ENCODE measurements at places on chromosomes 2 and 18. TPM values are rescaled to one million over a fixed set of nuclear protein-coding genes. Genes with fewer than 3 reads are reported as not detected.

Gene OST4
- 374 TPM for total RNA-seq

Gene ZNF892
- 3.0 TPM for total RNA-seq

Gene BABAM2
- 56.8 TPM for total RNA-seq

Gene ROCK1
- 34.7 TPM for total RNA-seq

Gene CDH2
- total RNA-seq, result 321 TPM

Gene GDF7
- 0.32 TPM for total RNA-seq

Gene TTC31
- total RNA-seq, result 9.4 TPM

Gene PAPOLG
- 8.2 TPM for total RNA-seq

Gene GCG
- not detected for total RNA-seq

Gene ACVR1C
- total RNA-seq, result 0.32 TPM

DNA sequence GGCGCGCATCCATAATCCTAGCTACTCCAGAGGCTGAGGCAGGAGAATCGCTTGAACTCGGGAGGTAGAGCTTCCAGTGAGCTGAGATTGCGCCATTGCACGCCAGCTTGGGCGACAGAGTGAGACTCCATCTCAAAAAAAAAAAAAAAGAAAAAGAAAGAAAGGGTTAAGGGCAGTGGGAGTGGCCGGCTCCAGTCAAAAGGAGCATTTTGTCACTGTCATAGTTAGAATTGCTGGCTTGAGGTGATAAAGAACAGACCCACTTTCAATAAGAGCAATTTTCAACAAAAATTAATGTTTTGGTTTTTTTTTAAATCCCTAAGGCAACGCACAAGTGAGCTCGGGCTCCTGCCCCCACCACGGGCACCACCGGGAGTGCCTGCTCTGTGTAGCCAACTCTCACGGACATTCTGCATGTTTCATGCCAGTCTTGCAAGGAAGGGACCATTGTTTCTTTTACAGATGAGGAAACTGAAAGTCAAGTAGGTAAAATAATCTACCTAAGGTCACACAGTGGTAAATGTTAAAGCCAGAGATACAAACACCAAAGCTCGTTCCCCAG, 8.5 kb downstream of the CIB4 start:
- no peak for DNase-seq

DNA sequence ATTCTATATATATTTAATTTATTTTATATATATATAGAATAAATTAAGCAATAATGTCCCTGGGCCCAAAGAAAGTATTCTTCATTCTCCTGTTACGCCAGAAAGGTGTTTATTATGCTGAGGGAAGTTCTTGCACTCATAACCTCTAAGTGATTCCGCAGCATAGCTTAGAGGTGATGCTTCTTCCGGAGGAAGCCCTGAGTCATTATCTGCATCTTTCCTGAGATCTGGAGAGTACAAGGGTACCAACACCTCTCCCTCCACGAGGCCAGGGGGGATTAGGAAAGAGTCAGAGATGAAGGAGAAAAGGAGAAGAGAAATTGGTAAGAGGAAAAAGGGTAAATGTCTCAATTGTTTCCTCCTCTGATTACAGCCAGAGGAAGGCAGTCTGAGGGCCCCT, 43.1 kb upstream of the RTN4 start:
- no peak for DNase-seq

GRCh38 chr2:118309257-118309945, 221.1 kb downstream of the INSIG2 start:
- DNase-seq, result no peak

GRCh38 chr2:47309952-47310800, 92.8 kb upstream of the MSH2 start:
- DNase-seq, result no peak

DNA sequence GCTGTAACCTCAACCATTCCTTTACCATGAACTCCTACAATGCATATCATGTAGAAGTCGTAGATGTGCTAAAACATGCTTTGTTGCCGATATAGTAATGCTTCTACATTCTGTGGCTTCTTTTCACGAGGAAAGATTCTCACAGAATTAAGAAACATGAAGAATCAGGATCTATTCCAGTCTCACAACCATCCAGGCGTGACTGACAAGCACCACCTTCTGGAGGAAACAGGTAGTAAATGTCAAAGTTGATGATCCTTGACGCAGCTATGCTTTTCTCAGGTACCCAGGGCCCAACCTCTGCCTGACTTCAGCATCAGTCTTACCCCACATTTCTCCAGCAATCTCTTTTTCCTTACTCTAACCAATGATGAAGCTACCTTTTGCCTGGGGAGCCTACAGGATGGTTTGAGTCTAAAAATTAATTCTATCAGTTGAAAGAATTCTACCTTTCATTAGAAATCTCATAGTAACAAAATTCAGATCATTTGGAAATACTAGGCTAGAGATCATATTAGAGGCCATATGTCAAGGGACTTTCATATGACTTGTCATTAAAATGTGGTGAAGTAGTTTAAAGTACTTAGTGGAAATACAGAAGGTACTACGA, 123.3 kb upstream of the RND3 start:
- no peak for DNase-seq

GRCh38 chr2:148259674-148260073, 238.8 kb downstream of the MBD5 start:
- no peak for DNase-seq

GRCh38 chr2:241886840-241887447, 17.4 kb downstream of the RTP5 start:
- peak; percentile 14 for DNase-seq

GRCh38 chr18:35861367-35862118, 110.9 kb upstream of the RMP24 start:
- DNase-seq, result peak; percentile 42

DNA sequence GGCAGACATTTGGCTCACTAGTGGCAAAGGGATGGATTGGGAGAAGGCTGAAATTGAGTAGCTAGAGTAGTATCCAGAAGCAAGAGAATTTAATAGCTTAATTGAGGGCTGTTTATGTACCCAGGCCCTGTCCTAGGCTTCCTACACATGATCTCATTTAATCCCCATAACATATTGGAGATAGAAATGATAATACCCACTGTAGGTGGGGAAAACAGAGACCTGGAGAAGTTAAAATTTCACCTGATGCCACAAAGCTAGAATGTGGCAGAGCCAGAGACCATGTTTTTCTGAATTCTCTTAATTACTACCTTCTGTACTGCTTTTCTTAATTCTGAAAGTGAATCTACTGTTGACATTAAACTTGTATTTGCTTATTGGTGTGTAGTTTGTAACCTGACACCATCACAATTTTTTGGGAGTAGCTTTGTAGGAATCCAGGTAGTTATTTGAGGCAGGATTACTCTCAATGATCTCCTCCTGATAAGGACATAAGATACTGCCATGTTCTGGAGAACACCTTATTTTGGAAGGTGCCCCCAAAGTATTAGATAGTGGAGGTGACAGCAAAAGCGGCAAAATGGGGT, 42.2 kb downstream of the RAB10 start:
- DNase-seq, result no peak

DNA sequence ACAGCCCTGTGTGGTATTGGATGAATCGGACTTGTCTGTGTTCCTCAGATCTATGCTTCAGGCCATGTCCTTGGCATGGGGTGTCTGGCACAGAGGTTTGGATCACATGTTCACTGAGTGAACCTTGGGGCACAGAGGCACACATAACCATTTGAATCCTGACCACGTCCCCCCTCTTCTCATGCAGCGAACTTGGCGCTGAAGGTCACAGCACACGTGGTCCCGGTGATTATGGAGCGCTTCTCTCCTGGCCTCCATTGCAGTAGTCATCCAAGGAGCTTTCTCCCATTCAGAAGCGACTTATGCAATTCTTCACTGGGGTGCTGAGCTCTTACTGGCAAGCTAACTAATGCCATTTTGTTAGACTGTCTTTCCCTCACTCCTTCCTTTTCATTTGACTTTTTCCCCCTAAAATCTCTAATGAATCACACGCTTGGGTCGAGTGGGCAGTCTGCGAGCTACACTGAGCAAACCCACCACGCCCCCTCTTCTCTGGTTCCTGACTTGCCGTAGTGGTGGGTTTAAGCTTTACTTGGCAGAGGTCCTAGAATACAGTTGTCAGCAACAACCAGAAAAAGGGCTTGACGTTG, 59.4 kb downstream of the KCNG2 start:
- DNase-seq, result peak; percentile 29

DNA sequence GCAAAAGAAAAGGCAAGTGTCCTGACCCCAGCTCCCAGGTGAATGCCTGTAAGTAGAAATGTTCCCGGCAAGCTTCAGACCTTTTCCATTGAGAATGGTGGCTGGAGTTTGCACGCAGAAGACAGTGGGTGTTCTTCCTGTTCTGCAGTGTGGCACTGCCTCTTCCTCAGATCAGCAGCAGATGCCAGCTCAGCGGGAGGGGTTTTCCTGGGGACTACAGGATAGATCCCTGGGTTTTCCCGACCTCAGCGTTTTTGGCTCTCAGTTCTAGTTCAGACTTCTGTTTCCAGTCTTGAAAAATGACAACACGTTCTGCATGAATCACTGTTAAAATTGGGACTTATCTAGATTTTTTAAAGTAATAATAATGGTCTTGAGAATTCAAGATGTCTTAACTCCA, 39.2 kb downstream of the GRHL1 start:
- peak; percentile 70 for DNase-seq

GRCh38 chr2:30306522-30306921, 75.2 kb downstream of the LBH start:
- no peak for DNase-seq

DNA sequence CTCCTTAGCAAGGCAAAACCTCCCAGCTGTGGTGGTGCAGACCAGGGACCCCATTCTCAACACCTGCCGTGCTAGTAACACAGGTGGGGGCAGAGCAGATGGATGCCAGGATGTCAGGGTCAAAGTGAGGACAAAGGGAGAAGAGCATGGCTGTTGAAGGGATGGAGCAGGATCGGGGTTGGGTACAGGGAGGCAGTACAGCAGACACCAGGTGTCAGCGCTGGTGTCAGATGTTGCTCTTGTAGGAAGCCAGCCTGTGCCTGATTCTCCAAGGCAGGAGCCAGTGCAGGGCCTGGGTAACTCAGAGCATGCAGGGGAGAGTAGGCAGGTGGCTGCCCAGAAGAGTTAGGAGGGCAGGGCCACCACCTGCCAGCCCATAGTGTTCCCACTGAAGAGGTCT, 222.1 kb upstream of the SPRED2 start:
- no peak for DNase-seq

GRCh38 chr2:114577657-114578056, 135.2 kb downstream of the DPP10 start:
- no peak for DNase-seq

DNA sequence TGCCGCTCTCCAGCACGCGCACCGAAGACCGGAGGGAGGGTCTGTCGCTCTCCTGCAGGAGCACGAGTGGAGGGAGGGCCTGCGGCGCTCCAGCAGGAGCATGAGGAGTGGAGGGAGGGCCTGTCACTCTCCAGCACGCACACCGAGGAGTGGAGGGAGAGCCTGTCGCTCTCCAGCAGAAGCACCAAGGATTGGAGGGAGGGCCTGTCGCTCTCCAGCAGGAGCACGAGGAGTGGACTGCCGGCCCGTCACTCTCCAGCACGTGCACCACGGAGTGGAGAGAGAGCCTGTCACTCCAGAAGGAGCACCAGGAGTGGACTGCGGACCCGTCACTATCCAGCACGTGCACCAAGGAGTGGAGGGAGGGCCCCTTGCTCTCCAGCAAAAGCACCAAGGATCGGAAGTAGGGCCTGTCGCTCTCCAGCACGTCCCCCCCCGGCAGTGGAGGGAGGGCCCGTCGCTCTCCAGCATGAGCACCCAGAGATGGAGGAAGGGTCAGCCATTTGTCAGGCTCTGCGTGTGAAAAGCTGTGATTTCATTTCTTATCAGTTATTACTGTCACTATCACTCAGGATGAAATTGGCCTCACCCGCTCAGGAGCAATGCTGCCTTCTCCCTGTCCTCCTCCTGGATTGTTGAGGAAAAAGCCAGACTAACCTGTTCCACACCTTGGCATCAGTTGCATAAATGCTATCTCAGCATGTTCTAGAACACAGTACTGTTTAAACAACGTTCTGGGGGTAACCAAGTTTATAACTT, 35.9 kb downstream of the ADI1 start:
- peak; percentile 87 for DNase-seq

DNA sequence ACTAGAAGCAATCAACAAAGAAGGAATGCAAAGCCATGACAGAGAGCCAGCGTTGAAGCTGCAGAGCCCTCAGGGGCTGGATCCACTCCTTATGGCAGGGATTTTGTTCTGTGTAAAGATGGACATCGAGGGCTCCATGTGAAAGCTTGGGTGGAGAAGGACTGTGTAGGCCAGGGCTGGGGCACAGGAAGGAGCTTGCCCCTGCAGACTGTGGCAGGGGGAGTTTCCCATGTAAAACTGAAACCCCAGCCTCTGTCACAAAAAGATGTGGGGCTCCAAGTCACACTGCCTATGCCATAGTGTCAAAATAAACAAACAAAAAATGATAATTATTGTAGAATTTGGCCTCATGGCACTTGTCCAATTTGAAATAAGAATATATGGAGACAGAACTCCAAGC, 408.7 kb upstream of the HS6ST1 start:
- DNase-seq, result no peak

DNA sequence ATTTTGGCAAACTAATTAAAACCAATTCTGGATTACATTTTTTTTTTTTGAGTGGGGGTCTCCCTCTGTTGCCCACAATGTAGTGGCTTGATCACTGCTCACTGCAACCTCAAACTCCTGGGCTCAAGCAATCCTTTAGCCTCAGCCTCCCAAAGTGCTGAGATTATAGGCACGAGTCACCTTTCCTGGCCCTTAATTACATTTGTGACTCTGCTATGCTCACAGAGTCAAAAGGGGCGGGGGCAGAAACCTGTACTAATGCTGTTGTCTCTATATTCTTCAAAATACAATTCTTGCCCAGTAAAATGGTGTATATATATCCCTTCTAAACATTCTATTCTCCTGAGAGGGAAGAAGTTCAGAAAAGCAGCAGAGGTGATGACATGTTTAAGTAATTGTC, 23.2 kb downstream of the PRKD3 start:
- no peak for DNase-seq

DNA sequence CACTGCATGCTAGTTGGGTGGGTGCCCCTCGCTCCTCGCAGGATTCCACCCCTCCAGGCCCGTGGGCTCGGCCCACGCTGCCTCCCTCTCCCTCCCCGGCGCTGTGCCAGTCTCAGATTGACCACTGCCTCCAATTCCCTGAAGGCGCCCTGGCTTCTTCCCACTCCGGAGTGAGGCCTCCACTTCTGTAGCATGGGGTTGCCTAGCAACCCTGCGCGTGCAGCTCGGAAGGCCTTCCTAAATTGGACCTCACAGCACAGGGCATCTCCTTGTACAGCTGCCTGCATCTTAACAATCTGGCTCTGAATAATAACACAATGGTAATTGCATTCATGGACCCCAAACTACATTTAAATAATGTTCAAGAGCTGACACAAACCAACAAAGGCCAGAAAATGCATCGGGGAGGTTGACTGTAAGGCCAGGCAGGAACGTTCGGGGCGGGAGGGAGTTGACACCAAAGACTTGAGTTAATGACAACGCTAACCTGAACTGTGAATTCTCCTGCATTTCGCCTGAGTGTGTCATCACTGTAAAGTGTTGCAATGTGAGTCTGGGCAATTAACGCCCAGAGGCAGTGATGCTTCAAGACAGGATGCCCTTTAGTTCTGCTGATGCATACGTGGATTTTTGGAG, 222.9 kb downstream of the ZBTB7C start:
- no peak for DNase-seq

All from left ventricle myocardium superior (tissue), 1 donor.